Kidney tubule cell (primary cell): ENCODE measurements at places on chromosomes 6 and 20.

DNA sequence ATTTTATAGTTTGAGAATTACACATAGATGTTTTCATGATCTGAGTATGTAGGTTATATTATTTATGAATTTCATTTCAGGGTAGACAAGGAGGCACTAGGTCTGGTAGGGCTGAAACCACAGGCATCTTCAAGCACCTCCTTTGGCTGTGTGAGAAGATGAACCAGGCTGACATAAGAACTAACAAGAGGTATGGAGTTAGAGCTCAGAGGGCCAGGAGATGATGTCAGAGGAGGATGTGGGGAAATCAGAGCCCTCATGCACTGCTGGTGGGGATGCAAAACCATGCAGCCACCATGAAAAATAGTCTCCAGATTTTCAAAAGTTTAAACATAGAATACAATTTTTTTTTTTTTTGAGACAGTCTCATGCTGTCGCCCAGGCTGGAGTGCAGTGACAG lies 13.6 kb upstream of the RIPOR3 start:
- peak; percentile 37 for DNase-seq

- DNase-seq: peak; percentile 86
Measured at GRCh38 chr6:87929843-87930288, 117.8 kb upstream of the SPACA1 start.

- no peak for DNase-seq
Measured at GRCh38 chr20:48816282-48817205, 11.3 kb downstream of the PREX1 start.

- DNase-seq: peak; percentile 68
Measured at GRCh38 chr6:136526196-136526930, 23.9 kb downstream of the MAP7 start.

DNA sequence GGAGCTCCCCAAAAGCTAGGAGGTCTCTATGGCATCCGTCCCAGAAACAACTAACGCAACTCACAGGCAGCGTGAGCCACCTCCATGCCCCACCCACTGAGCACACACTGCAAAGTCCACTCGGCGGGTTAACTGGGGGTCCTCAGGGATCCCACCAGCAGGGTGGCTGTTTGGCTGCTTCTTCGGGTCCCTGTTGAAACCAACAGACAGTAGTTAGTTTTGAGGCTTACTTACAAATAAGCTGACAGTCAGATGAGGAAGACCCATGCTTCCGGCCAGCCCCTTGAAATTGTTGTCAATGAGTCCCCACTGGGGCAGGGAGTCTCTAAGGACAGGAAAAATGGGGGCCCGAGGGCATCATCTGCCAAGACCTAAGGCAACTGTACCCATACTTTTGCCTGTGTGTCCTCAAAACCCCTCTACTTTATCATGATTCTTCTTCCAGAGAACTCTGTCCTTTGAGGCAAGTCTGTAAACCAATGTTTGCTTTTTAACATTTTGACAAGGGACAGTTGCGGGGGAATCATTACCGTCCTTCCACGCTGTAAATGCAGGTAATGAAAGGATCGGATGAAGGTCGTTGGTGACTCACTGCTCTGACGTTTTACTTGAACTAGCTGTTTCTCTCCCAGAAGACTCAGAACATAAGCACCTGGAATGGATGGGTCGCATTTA lies 2.2 kb upstream of the PCK1 start:
- peak; percentile 4 for DNase-seq

- DNase-seq: no peak
Measured at GRCh38 chr6:49087369-49087768, 375.7 kb downstream of the MMUT start.

DNA sequence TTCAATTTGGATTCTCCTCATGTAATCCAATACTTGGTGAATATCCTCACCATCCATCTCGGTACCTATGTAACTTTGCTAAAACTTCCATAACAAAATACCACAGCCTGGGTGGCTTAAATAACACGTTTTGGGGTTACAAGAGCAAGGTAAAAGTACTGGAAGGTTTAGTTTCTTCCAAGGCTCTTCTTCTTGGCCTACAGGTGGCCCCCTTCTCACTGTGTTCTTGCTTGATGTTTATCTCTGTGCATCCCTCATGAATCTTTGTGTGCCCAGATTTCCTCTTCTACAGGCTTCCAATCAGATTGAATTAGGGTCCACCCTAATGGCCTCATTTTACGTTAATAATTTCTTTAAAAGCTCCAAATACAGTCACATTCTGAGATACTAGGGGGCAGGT lies 163.3 kb upstream of the HCRTR2 start:
- no peak for DNase-seq

- DNase-seq: peak; percentile 17
Measured at GRCh38 chr6:155382338-155382685, 68.0 kb upstream of the TFB1M start.

- DNase-seq: no peak
Measured at GRCh38 chr6:80333342-80333741, 226.9 kb downstream of the BCKDHB start.

GRCh38 chr6:155883334-155883731 lies 427.7 kb upstream of the NOX3 start:
- DNase-seq: no peak

- DNase-seq: peak; percentile 71
Measured at GRCh38 chr6:165573671-165574070, 89.4 kb downstream of the PDE10A start.

DNA sequence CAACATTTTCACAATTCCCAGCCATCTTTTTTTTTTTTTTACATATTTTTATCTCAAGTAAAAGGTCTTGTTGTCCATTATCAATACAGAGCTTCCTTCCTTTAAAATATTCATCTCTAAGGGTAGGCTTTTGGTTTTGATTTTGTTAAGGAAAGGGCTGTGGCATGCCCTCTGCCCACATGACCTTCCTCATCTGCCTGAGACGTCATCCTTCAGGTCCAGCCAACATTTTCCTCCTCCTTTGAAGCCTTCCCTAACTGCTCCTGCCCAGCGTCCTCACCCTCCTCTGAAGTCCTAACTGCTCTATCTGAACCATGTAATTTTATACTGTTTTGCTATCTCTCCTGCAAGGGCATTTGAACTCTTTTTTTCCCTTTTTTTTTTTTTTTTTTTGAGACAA lies 73.9 kb upstream of the TGM3 start:
- DNase-seq: no peak

DNA sequence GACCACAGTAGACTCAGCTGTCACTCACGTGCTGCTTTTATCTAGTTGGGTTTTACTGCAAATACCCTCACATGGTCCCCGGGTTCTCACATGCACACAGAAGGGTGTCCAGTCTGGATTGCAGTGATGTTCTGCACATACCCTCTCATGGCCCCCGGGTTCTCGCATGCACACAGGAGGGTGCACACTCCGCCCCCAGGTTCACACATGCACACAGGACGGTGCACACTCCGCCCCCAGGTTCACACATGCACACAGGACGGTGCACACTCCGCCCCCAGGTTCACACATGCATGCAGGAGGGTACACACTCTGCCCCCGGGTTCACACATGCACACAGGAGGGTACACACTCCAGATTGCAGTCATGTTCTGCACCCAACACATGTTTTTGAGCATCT lies 224.3 kb downstream of the ERMARD start:
- DNase-seq: no peak

GRCh38 chr6:154606457-154606856 lies 96.0 kb upstream of the CNKSR3 start:
- DNase-seq: peak; percentile 45

GRCh38 chr6:154916857-154917256 lies 78.3 kb upstream of the TIAM2 start:
- no peak for DNase-seq

DNA sequence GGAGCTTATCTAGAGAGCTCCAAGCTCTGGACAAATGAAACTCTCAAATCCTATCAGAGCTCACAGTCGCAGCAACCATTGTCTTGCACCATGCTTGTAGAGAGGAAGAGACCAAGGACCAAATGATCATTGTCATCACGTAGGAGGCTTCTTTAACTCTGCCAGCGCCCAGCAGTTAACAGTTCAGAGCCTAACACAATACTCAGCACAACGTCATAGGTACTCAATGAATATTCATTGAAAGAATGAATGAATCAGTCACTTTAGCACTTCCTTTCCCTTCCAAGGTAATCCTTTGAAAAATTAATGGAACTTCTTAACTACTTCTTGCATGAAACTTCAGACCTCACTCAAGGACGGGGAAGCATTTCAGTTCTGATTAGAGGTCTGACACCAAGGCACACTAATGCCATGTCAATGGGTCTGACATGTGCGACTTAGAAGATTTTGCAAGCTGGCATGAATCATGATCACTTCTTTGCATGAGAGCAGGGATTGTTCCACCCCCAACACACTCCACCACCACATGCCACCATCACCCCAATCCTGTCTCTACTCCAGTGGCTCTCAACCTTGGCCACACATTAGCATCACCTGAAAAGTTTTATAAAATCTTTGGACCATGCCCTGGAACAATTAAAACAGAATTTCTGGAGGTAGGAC lies 45.1 kb downstream of the KHDC1L start:
- DNase-seq: peak; percentile 35

DNA sequence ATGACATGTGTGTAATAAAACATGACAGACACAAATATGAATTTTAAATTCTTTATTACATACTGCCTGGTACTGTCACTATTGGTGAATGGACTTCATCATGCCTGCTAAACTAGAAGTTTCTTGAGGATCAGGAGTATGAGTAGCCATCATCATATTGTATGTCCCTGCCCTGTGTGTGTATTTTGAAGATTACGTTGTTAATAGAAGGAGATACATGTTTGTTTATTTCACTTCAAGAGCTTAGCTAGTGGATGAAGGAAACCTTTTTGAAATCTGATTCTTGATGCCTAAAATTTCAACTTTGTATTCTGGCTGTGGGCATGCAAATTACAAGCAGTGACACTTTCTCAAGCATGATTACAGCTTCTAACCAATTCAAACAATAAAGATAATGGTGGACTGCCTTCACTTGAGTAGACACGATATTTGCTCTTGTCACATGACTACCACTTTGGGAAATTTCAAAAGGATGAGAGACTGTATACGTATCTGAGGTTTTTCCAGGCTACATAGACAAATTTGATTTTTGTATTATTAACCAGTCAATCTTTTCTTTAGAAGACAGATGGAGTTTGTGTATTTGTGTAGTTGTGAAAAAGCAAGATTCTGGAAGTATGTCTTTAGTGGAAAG lies 3.5 kb downstream of the TBPL1 start:
- DNase-seq: no peak

DNA sequence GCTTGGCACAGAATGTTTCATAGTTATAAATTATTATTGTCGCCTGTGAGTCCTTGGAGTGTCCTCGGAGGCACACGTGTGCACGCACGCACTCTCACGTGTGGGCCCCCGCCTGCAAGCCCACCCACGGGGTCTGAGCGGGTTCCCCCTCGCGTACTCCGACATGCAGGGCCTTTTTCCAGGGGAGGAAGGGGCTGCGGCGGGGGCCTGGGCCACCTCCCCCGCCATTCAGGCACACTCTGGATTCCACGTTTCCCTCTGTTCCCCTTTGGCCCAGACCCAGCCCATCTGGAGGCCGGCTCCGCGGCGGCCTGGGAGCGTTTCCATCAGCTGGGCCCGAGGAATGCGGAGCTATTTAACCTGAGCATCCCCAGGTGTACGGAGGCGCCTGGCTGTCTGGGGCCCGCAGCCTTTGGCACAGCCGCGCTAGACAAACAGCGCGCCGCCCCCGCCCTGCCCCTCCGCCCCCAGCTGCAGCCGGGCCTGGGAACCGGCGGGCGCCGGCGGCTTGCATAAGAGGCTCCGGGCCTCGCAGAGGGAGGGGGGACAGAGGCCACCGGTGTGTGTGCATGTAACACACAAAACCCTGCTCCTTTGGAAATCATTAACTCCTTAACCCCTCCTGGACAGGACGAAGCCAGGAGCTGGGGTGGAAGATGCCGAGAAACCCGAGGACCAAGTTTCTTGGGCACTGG lies 3.3 kb downstream of the ID1 start:
- peak; percentile 98 for DNase-seq

GRCh38 chr20:63417097-63417737 lies 55.2 kb downstream of the KCNQ2 start:
- no peak for DNase-seq

- DNase-seq: no peak
Measured at GRCh38 chr20:50215926-50216325, 25.3 kb downstream of the CEBPB start.

GRCh38 chr20:38372806-38373205 lies 26.5 kb downstream of the LBP start:
- no peak for DNase-seq

GRCh38 chr20:22248051-22248667 lies 336.2 kb downstream of the FOXA2 start:
- DNase-seq: no peak

DNA sequence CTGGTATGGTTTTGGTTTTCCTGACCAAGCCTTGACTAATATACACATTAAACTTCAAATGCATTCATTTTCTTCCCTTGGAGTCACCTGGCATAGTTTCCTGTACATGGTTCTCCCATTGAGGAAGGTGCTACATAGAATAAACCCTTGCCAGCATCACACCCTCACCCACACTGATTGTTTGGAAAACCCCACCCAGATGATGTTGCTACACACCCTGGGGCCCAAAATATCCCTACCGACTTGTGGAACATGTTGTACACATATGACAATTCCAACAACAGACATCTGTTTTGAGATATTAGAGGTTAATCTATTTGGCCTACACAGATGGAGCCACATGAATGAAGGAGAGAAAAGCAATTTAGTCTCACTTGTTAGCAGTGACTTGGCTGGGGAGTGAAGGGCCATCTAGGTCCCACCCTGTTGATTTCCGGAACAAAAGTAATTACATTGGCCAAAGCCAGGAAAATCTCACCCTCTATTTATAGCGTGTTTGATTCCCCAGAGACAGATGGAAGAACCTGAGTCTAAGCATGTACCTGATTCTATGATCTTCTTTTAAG lies 606.0 kb upstream of the BTBD3 start:
- DNase-seq: no peak

- DNase-seq: peak; percentile 51
Measured at GRCh38 chr6:38504996-38505395, 134.7 kb downstream of the BTBD9 start.

GRCh38 chr6:38153798-38154345 lies 334.3 kb downstream of the ZFAND3 start:
- no peak for DNase-seq

DNA sequence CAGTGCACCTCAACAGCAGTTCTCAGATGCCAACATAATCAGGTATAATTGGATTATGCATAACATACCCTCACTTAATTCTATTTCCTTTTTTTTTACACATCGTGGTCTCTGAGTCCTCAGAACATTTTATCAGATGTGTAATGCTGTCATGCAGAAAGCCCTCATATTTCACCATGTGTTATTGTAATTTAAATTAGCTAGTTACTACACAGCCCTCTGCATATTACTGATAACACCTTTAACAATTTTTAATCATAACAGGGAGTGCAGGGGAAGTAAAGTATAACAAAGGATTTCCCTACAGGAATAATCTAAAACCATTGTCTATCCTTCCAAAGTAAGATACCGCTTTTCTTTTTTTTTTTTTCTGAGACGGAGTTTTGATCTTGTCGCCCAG lies 91.9 kb upstream of the CCDC28A start:
- no peak for DNase-seq

DNA sequence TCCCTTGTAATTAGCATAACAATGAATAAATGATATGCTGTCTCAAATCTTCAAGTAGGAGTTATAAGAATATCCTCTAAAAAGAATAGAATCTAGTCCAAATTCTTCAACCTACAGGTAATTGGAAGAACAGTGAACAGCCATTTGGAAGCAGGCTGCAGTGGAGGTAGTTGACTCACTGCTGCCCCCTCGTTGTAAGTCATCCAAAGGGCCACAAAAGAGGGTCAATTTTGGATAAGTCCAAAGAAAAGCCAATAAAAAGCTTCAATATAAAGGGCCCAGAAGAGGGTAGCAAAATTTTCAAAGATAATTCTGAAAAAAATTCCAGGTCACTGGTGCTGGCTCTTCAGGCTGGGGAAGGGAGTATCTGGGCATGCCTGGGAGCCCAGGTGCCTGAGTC lies 60.8 kb upstream of the SSTR4 start:
- peak; percentile 30 for DNase-seq
